ENCODE measurements at places on chromosomes 2 and 18.

- no peak for DNase-seq
Measured at GRCh38 chr2:236317938-236318396, 53.8 kb upstream of the ASB18 start.

- no peak for DNase-seq
Measured at GRCh38 chr2:240256704-240257637, 116.5 kb upstream of the OTOS start.

DNA sequence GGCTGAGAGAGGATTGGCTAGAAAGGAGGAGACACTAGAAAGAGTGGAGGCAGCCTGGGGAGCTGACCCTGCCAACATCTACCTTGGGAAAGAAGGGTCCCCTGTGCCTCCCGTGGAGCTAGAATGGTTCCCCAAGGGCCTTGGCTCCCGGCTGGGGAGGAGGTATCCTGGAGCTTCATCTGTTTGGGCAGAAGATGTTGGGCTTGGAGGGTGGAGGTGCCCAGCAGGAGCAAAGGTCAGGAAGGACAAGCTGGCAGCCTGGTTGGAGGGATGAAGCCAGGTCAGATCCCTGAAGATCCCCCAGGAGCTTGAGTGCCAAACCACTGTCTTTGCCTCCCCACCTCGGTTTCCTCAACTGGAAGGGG, 2.9 kb downstream of the ATP6V1B1 start:
- no peak for DNase-seq

GRCh38 chr2:189609423-189609816, 28.8 kb upstream of the SLC40A1 start:
- DNase-seq, result no peak

DNA sequence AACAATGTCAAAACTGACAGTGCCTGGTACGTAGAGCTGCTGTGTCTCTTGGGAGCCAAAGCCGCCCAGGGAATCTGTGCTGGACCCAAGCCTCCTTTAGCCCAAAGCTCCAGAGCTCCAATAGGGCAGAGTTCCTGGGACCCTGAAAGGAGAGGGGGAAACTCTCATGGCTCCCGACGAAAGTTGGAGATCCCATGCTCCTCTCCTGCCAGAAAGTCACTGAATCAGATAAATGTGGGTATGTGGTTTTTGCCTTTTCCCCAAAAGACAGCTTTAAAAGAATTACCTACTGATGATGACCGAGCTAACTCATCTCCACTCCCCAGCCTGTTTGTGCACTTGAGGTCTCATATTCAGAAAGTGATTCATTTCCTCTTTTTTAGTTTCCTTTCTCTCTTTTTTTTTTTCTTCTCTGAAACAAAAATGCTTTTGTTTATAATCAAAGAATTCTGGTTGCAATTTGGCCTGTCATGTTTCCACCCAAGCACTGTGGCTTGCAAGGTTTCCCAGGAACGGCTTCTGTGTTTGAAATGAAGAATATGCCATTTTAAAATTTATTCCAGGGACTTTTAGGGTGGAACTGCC, 14.1 kb upstream of the PMAIP1 start:
- DNase-seq, result no peak

DNA sequence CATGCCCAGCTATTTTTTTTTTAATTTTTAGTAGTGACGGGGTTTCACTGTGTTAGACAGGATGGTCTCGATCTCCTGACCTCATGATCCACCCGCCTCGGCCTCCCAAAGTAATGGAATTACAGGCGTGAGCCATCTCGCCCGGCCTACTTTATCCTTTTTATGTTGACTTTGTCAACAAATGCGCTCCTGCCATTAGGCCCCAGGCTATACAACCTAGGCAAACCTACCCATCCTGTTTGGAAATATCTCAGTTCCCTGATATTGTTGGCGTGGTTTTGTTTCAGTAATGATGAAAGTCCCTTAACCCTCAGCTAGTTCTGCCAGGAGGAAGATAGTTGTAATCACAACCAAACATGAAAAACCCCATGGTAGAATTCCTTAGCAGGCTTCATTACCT, 249.4 kb upstream of the SOX11 start:
- DNase-seq, result no peak

DNA sequence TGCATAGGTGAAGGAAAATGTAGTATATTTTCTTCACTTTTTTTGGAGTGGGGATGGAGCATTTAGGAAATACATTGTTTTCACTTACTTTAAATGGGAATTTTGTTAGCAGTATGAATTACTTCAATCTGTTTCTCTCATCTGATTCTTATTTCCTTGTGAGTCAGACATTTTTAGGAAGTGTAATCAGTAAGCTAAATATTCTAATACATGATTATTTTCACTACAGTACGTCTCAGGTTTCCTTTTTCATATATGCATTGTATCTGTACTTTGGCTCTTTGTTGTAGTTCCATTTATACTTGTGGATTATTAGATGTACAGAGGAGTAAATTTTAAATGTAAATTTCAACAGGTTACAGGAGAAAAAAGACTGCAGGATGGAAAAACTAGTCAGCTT, 27.9 kb downstream of the GPD2 start:
- no peak for DNase-seq

GRCh38 chr2:118791483-118791882, 56.0 kb downstream of the EN1 start:
- no peak for DNase-seq

DNA sequence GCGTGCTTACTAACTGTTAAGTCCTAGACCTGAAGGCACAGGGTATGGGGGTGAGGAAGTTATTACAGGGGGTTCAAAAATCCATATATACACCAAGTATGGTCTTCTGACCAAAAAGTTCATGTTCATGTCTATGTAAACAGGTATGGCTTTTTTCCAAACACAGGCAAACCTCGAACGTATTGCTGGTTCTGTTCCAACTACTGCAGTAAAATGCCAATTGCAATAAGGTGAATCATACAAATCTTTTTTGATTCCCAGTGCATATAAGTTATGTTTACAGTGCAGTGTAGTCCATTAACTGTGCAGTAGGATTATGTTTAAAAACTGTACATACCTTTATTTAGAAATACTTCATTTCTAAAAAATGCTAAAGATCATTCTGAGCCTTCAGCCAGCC, 245.3 kb upstream of the LRRTM1 start:
- DNase-seq, result no peak

- no peak for DNase-seq
Measured at GRCh38 chr2:197426723-197427603, 7.9 kb downstream of the SF3B1 start.

- DNase-seq, result no peak
Measured at GRCh38 chr2:873651-874580, 76.7 kb upstream of the SNTG2 start.

GRCh38 chr2:192877159-192877558, 682.4 kb upstream of the TMEFF2 start:
- DNase-seq, result no peak

- no peak for DNase-seq
Measured at GRCh38 chr2:86775338-86775737, 15.4 kb downstream of the CD8A start.

- DNase-seq, result no peak
Measured at GRCh38 chr18:25055076-25055475, 296.9 kb downstream of the ZNF521 start.

DNA sequence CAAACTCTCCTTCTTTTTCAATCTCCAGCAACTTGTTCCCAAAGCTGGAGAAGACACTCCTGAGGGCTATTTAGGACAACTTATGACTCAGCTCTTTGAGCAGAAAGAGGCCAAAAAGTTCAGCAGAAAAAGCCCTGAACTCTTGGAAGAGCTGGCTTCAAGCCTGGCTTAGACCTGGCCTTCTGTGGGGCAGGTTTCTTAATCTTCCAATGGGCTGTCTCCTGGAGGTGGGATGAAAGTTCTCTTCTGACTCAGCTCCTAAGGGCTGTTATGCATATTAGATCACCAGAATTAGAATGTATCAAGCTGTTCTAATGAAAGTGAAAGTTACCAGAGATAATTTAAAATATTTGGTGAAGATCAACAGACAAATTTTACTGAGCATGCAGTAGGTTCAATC, 129.4 kb downstream of the RAD51AP2 start:
- no peak for DNase-seq

DNA sequence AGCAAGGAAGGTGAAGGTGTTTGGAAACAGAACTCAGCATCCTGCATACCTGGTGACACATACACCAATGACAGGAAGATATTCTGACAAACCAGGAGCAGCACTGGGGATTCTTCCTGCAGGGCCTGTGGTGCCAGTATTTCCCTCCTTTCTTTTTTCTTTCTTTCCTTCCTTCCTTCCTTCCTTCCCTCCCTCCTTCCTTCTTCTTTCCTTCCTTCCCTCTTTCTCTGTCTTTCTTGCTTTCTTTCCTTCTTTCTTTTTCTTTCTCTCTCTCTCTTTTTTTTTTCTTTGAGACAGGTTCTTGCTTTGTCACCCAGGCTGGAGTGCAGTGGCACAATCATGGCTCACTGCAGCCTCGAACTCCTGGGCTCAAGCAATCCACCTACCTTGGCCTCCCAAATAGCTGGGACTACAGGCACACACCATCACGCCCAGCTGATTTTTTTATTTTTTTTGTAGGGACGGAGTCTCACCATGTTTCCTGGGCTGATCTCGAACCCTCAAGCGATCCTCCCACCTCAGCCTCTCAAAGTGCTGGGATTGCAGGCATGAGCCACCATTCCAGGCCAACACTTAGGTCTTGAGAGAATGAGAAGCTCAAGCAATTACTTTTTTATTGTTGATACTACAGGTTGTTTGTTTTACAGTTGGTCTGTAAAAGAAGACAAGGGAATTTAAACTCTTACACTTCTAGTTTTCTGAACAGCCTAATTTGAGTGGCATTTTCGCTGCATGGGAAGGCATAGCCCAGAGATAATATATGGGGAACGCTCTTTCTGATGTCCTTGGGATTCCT, 54.7 kb upstream of the GATA6 start:
- DNase-seq, result no peak

GRCh38 chr2:84904717-84905174, 710 bp upstream of the TMSB10 start:
- DNase-seq, result no peak

DNA sequence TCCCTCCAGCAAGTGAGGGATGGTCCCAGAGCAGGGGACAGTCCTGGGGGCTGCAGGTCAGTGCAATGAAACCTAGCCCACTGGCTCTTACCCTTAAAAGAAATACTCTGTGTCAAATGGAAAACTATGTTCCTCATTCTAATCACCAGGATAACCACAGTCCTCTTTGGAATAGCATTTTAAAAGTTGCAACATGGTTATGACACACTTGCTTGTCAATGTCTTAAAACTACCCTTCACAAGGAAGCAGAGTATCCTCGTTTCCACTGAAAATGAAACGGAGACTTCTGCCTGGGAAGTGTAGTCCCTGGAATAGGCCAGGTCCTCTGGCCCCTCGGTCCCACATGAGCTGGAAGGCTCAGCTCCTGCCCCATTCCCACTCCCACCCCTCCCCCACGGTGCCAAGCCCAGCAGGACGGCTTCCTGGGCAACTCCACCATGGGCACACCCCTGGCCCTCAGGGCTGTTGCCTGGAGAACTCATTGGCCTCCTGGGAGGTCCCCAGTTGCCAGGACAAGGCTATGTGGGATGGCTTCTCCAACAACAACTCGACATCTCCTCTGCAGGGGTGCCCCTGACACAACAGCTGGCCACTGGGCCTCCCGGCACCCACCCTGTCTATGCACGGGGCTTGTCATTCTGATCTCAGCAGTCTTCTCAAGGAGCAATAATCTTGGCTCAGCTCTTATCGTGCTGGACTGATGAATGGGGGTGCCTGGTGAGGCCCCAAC, 38.3 kb upstream of the ST3GAL5 start:
- DNase-seq, result no peak

DNA sequence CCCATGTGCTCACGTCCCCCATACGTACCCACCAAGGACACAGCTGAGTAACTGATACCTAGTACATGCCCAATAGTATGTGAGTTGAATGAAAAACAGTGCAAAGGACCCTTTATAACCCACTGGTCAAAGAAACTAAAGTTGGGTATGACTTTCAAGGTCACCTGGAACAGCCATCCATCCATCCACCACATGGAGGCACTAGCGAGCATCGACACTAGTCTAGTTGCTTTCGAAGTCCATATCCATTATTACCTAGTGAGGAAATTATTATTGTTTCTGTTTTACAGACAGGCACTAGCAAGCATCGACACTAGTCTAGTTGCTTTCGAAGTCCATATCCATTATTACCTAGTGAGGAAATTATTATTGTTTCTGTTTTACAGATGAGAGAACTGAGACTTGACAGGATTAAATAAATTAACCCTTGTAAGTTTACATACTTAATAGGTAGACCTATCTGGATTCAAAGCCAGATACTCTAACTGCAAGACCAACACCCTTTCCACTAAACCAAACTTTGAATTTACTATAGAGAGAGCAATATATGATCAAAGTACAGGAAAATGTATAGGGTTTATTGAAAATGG, 233.7 kb downstream of the METTL4 start:
- no peak for DNase-seq

- no peak for DNase-seq
Measured at GRCh38 chr2:60596411-60596810, 43.0 kb upstream of the BCL11A start.

GRCh38 chr18:37419315-37419714, 146.3 kb downstream of the CELF4 start:
- no peak for DNase-seq

GRCh38 chr2:11406267-11406957, 59.5 kb downstream of the E2F6 start:
- no peak for DNase-seq

DNA sequence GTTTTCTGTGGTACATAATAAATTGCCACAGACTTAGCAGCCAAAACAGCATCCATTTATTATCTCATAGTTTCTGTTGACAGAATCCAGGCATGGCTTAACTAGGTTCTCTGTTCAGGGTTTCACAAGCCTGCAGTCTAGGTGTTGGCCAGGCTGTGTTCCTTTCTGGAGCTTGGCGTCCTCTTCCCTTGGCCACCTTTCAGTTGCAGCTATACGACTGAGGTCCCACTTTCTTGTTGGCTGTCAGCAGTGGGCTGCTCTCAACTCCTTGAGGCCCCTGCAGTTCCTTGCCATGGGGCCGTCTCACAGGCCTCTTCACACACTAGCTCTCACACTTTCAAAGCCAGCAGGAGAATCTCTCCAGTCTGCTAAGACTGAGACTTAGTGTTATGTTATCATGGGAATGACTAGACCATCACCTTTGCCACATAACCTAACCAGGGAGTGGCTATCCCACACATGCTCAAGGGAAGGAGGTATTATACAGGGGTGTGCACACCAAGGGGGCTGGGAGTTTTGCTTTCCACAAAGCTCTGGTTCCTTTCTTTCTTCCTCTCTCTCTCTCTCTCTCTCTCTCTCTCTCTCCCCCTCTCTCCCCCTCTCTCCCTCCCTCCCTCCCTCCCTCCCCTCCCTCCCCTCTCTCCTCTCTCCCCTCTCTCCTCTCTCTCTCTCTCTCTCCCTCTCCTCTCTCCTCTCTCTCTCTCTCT, 15.8 kb downstream of the RIOK3 start:
- DNase-seq, result no peak

- no peak for DNase-seq
Measured at GRCh38 chr18:32373995-32374394, 96.7 kb downstream of the GAREM1 start.

DNA sequence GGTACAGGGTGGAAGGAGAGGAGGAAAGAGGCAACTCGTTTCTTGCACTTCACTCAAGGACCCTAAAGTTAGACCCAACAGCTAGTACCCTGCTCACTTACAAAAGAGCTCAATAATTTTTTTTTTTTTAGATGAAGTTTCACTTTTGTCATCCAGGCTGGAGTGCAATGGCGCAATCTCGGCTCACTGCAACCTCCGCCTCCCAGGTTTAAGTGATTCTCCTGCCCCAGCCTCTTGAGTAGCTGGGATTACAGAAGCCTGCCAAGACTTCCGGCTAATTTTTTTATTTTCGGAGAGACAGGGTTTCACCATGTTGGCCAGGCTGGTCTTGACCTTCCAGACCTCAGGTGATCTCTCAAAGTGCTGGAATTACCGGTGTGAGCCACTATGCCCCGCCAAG, 4.1 kb downstream of the ASB3 start:
- no peak for DNase-seq
